ENCODE measurements at places on chromosomes 2 and 18. TPM values are rescaled to one million over a fixed set of nuclear protein-coding genes. Genes with fewer than 3 reads are reported as not detected.

DNA sequence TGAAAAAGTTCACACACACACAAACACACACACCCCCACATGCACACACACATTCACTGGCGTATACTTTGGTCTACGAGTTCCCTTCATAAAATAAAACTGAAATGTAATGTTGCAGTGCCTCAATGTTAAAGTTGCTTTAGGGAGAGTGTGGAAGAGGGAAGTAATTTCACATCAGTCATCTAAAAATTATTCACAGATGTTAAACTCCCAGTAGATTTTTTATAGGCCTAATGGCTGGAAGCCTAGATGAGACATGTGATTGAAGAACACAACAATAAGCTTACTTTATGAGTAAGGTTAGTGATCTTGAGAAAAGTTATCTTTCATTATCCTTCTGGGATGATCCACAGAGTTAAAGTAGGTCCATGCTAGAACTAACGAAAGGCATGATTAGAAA, 506.7 kb upstream of the CNTNAP5 start:
- DNase-seq, result no peak
- H3K4me3 ChIP-seq, result no peak overlapping the region
- no peaks in the 10 kb centered on the region for H3K27me3 ChIP-seq

TLX2 gene
- not detected for total RNA-seq

DNA sequence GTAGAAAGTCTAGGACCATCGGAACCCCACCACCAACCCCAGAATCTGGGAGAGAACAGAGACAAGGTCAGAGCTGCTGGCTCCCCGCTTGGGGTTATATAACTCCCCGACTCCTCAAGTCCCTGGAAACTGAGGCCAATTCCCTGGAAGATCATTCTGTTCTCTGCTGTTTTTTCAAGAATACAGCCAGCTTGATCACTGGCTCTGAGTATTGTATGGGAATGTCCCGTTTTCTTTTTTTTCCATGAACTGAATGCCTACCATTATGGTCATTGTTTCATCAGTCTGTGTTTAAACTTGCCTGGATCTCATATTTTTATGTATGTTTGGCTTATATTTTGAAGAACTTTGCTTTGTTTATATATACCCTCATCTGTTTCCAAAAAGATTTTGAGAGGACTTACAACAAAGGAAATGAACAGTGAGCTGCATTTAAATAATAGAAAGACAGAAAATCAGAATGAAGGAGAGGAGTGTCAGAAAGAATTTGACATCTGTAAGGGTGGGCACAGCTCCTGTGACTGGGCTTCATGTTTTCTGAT, 90.0 kb upstream of the ALPP start:
- no peak for DNase-seq
- H3K4me3 ChIP-seq, result no peak overlapping the region
- H3K4me1 ChIP-seq, result peaks cover 28% of the 10 kb centered on the region
- no peaks in the 10 kb centered on the region for H3K27me3 ChIP-seq

DNA sequence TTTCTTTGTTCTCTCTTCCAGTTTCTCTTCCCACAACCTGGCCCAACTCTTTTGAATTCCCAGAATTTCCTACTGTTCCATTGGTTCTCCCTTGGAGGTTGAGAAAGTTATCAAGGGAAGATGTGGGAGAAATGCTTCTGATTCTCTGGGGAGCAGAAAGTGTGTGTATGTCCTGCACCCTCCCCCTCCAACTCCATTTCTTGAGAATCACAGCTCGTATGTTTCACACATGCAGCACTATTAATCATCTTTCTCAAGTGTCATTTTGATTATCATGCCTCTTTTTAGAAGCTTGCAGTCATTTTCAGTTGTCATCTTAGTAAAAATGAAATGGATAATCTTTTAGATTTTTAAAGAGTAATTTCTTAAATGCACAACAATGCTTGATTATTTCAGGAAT, 296.8 kb upstream of the SLC39A10 start:
- no peaks in the 10 kb centered on the region for H3K36me3 ChIP-seq
- peaks cover 3% of the 10 kb centered on the region for H3K4me1 ChIP-seq

DNA sequence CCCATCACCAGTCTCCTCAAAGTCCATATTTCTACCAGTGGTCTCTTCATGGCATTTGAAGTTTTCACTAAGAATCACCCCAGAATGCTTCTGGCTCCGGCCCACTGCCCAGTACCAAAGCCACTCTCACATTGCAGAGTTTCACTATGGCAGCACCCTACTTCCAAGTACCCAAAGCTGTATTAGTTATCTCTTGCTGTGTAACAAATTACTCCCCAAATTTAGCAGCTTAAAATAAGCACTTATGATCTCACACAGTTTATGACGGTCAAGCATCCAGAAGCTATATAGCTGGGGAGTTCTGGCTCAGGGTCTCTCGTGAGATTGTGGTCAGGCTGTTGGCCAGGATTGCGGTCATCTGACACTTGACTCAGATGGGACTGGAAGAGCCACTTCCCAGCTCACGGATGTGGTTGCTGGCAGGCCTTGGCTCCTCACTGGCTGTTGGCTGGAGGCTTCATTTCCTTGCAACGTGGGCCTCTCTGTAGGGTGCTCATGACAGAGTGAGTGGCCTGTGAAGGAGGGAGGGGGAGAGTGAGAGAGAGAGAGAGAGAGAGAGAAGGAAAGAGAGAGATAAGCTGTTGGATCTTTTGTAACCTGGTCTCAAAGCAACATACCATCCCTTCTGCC, 189.5 kb downstream of the CTIF start:
- H3K4me3 ChIP-seq, result no peak overlapping the region
- no peaks in the 10 kb centered on the region for H3K4me1 ChIP-seq
- DNase-seq, result peak; percentile 34
- no peaks in the 10 kb centered on the region for H3K36me3 ChIP-seq

DNA sequence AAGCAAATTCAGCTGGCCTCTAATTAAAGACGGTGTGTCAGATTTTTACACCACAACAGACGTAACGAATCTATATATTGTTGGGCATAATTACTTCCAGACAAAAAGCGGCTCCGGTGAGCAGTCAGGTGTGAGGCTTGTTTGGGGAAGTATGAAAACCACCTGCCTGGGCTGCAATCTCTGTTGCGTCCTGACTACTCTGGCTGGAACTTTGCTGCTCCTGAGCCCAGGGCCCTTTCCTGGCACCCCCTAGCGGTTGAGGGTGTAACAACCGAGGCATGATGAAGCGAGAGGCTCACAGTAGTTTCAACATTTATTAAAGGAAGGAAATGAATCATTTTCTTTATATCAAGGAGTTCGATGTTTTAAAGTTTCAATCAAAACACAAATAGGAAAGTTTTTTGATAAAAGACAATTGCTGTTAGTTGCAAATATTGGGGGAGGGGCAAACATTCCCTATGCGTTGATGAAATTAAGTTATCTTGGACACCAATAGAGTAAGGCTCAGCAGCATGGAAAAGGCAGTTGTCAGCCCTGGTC, 10.6 kb upstream of the ITGB6 start:
- H3K27ac ChIP-seq, result no peak overlapping the region
- H3K27me3 ChIP-seq, result no peaks in the 10 kb centered on the region
- peaks cover 43% of the 10 kb centered on the region for H3K4me1 ChIP-seq
- DNase-seq, result peak; percentile 53
- no peak overlapping the region for H3K4me3 ChIP-seq
- H3K36me3 ChIP-seq, result no peaks in the 10 kb centered on the region

- no peak for DNase-seq
- H3K27me3 ChIP-seq, result no peaks in the 10 kb centered on the region
- H3K36me3 ChIP-seq, result no peaks in the 10 kb centered on the region
Measured at GRCh38 chr18:61651145-61651879, 241.5 kb downstream of the RNF152 start.

- no peaks in the 10 kb centered on the region for H3K27me3 ChIP-seq
- peak overlapping the region; percentile 92 for H3K27ac ChIP-seq
- H3K36me3 ChIP-seq, result no peaks in the 10 kb centered on the region
- no peak for DNase-seq
- no peak overlapping the region for H3K4me3 ChIP-seq
Measured at GRCh38 chr2:207534417-207534816, 4.7 kb downstream of the CREB1 start.

GRCh38 chr2:218293715-218294429, 1.6 kb upstream of the TMBIM1 start:
- peak overlapping the region; percentile 90 for H3K27ac ChIP-seq
- no peak overlapping the region for H3K4me3 ChIP-seq
- H3K27me3 ChIP-seq, result no peaks in the 10 kb centered on the region
- peaks cover 83% of the 10 kb centered on the region for H3K4me1 ChIP-seq
- H3K36me3 ChIP-seq, result no peaks in the 10 kb centered on the region

DNA sequence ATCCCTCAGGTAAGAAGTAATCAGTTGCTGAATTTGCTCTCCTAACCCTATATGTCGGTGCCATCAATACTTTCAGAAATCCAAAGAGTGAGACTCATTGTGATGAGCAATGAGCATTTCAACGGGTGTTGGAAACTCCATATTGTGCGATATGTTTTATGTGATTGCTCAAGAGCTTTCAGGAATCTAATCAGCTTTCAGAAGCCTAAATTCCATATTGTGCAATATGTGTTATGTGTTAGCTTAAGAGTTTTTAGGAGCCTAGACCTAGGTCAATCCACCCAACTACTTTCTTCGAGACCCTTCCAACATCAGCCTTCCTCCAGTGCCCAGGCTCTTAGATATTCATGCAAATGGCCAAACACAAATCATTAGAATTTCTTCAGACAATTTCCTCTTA, 277.3 kb downstream of the DSC3 start:
- no peaks in the 10 kb centered on the region for H3K4me1 ChIP-seq
- H3K36me3 ChIP-seq, result no peaks in the 10 kb centered on the region
- no peak overlapping the region for H3K27ac ChIP-seq
- DNase-seq, result no peak
- H3K4me3 ChIP-seq, result no peak overlapping the region
- no peaks in the 10 kb centered on the region for H3K27me3 ChIP-seq

- no peaks in the 10 kb centered on the region for H3K27me3 ChIP-seq
- H3K4me3 ChIP-seq, result no peak overlapping the region
- H3K27ac ChIP-seq, result no peak overlapping the region
- no peaks in the 10 kb centered on the region for H3K4me1 ChIP-seq
Measured at GRCh38 chr2:107824451-107825205, 2.1 kb upstream of the RGPD4 start.
